ENCODE measurements at places on chromosomes 13 and 19. TPM values are rescaled to one million over a fixed set of nuclear protein-coding genes. Genes with fewer than 3 reads are reported as not detected.

EFNA2 gene
- not detected for total RNA-seq

TBXA2R gene
- 2.8 TPM for total RNA-seq

CLASRP gene
- total RNA-seq: 82.5 TPM

RBM42 gene
- total RNA-seq: 118 TPM

SELENOV gene
- not detected for total RNA-seq

FOSB gene
- 172 TPM for total RNA-seq

KL gene
- total RNA-seq: 0.13 TPM

CDC16 gene
- 74.7 TPM for total RNA-seq

NAT14 gene
- total RNA-seq: 16.2 TPM

CHAF1A gene
- 104 TPM for total RNA-seq

RGL3 gene
- not detected for total RNA-seq

ZNF418 gene
- 4.2 TPM for total RNA-seq

RNF113B gene
- not detected for total RNA-seq

ZNF829 gene
- total RNA-seq: 5.7 TPM

FCAR gene
- not detected for total RNA-seq

IRGC gene
- total RNA-seq: not detected

U2AF1L4 gene
- 24.0 TPM for total RNA-seq

FGF22 gene
- not detected for total RNA-seq

ARRDC5 gene
- total RNA-seq: 0.55 TPM

SNRPA gene
- total RNA-seq: 183 TPM

CHST8 gene
- not detected for total RNA-seq

ELSPBP1 gene
- not detected for total RNA-seq

PLVAP gene
- total RNA-seq: 0.11 TPM

LHB gene
- total RNA-seq: not detected

NLRP5 gene
- not detected for total RNA-seq

MAP2K7 gene
- 36.5 TPM for total RNA-seq

ATXN8OS gene
- total RNA-seq: not detected

ZNF296 gene
- total RNA-seq: 6.3 TPM

ZNF808 gene
- total RNA-seq: 50.0 TPM

CLC gene
- not detected for total RNA-seq
